ENCODE measurements at places on chromosomes 5 and 9. TPM values are rescaled to one million over a fixed set of nuclear protein-coding genes. Genes with fewer than 3 reads are reported as not detected.

DNA sequence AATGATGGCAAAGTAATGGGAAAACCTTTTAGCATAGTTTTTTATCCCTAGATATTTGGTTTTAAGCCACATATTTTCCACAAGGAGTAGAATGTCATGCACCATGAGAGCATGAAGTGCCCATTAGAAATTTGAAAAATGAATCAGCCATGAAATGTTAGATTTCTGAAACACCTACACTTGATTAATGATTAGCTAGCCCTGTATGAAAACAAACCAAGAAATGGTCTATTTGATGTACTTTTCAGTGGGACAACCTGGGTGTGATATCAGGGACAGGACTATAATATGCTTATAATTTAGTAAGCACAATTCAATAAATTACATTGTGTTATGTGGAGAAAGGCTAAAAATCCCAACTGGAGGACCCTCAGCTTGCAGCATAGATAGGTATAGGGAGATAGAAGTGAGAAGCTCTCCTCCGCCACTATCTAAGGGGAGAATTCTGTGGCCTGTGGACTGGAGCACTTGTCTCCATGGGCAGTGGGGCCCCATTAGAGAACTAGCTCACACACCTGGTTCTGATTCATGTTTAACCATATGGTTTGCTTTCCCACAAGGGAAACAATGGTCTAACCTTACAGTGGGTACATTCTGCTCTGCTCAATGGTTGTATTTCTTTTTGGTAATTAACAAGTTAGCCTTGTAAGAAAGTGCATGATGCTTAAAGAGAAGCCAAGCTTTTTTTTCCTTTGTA lies 35.2 kb downstream of the NUP214 start:
- no peak for DNase-seq

GRCh38 chr9:89811356-89811755 lies 206.5 kb downstream of the GADD45G start:
- DNase-seq: no peak

DNA sequence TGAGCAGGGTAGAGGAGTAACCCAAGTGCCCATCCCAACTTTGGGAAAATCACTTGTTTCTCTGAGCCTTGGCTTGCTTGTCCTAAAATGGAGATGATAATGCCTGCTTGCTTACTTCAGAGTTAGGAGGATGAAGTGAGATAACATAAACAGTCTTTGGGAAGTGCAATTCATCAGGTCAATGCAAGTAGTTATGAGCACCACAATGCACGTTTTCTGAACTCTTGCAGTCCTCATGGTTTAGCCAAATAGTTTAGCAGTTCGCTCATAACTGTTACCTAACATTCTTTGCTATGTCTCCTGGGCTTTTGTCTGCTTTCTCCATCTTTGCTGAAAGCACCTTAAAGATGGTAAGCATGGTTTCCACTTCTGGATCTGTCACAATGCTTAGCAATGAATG lies 270.0 kb downstream of the ADAMTSL1 start:
- no peak for DNase-seq

DNA sequence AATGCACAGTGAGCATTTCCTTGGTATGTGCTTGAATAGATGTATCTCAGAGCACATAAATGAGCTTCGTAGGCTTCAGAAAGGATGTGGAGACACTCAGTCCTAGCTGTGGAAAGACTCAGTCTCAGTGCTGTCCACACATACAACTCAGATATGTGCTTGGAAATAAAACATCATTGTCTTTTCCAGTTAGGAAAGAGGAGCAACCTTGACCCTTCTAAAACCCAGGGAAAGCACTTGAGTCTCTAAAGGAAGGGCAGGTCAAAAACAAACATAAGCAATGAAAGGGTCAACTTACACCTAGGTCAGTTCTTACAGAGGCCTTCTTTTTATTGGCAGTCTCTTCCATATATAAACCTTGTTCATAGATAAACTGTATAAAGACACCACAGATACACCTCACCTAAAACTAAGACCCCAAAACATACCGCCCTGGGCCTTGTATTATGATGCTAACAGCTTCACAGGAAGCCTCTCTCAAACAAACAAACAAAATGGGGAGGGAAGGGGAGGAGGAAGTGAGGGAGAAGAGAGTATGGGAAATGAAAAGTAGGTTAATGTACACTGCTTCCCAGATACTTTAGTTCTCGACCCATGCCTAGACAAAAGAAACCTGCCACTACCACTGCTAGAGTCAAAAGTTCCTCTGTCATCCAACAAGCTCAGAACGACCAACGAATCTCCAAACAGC lies 114.4 kb downstream of the UBAP2 start:
- DNase-seq: no peak

DNA sequence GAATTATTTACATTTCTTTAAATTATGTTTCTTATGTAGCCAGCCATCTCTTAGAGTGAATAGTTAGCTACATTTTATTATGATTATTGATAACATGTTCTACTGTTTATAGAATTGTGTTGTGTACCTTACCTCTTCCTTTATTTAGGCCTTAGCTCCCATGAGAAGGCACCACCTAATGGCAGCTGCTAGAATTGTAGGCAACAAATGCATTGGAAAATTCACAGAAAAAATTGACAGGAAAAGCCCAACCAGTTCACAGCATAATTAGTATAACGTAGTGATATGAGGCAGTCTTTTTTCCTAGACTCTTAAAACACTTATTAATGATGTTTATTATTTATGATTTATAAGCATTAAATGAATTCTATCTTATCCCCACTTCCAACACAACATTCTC lies 175.8 kb downstream of the WDR70 start:
- no peak for DNase-seq

DNA sequence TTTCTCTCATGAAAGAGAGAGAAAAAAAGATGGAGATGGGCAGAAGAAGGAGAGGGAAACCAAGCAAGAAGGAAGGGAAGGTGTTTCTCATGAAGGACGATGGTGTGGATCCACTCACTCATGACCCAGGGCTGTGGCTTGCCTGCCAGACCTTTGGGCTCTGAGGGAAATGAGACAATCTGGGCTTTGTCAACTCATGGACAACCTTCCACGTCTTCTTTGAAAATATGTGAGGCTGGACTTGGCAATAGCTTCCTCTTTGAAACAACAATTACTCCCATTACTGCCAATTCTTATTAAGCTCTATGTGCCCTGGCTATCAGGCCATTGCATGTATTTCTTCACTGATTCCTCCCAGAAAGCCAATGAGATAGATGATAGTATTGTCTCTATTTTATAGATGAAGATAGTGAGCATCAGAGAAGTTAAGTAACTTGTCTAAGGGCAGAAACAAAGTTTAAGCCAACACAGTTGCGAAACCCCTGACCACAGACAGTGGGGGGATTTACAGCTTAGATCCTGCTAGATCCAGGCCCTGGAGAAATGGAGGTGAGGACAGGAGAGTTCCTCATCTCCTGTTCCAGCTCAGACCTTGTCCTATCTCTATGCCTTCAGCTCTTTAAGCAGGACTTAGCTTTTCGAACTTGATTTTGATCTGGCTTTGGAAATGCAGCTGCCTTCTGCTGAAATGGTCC lies 132.4 kb downstream of the GCNT1 start:
- DNase-seq: no peak

- DNase-seq: no peak
These were observed 441.9 kb downstream of the PLK2 start for GRCh38 chr5:58018016-58018415.

GRCh38 chr5:36768450-36768849 lies 108.1 kb upstream of the NIPBL start:
- DNase-seq: no peak

GRCh38 chr5:158942217-158942616 lies 157.5 kb downstream of the EBF1 start:
- no peak for DNase-seq

DNA sequence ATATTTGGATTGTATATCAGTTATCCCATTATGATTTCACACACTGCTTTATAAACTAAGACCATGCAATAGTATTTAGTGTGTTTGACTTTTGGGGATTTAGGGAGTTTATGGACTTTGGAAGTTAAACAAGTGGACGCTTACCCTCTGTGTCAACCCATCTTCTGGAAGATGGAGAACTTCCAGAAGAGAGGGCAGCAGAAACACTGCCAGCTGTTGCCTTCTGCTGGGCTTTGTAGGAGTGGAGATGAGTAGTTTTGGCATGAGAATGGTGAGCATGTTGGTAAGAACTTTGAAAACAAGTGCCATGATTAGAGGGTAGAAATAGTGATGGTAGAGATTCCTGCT lies 2.2 kb downstream of the DNAJC25 start:
- no peak for DNase-seq

GRCh38 chr9:135088979-135089847 lies 1.7 kb downstream of the OLFM1 start:
- no peak for DNase-seq

DNA sequence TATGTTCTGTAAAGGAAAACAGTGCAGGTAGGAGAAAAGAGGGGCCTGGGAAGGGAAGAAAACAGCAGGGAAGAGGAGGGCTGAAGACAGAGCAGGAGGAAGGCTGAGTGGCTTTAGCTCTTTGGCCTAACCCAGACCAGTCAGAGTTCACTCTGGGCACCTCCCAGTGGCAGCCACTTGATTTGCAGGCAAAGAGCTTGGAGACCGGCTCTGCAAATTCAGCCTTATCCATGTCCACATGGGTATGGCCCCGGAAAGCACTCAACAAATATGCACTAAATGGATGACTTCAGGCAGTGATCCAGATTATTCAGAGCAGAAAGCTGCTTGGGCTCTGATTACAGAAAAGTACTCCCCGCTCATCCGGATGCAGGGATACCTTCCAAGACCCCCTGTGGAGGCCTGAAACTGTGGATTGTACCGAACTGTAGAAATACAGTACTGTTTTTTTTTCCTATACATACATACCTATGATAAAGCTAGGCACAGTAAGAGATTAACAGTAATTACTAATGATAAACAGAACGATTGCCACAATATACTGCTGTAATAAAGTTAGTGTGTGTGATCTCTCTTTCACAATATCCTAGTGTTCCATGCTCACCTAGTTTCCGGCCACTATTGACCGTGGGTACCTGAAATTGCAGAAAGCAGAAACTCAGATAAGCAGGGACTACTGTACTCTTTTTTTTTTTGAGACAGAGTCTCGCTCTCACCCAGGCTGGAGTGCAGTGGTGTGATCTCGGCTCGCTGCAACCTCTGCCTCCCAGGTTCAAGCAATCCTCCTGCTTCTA lies 4.6 kb upstream of the RNU6ATAC start:
- no peak for DNase-seq

GRCh38 chr5:141683596-141684141 lies 1.6 kb upstream of the ARAP3 start:
- no peak for DNase-seq

DNA sequence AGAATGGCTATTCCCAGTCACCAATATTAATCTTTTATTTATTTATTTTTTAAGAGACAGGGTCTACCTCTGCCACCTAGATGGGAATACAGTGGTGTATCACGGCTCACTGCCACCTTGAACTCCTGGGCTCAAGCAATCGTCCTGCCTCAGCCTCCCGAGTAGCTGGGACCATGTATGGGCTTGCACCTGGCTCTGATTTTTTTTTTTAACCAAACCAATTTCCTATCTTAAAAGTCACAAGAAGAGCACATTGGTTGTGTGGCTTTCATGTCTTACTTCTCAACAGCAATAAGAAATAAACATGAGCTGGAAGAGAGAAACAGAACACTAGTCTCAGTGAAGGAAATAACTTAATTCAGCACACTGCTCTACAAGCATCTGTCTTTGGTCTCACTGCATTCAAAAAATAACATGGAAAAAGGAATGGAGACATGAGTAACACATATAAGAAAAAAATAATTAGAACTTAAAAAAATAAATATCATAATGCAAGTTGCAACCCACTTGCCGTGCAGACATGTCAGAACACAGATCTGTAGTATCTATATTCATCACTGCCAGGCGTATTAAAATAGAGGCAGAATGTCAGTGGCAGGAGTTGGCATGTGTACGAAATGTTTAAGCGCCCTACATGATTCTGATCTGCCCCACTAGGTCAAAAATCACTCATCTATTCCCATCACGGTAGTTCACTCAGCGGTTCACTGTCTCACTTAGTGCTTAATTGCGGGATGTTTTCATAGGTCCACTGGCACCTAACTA lies 66.4 kb downstream of the EFNA5 start:
- no peak for DNase-seq

GRCh38 chr5:79030663-79031484 lies 38.6 kb downstream of the DMGDH start:
- DNase-seq: no peak

- no peak for DNase-seq
These were observed 6.3 kb downstream of the SLC25A51 start for GRCh38 chr9:37897665-37898064.

- no peak for DNase-seq
These were observed 155.8 kb downstream of the MYO10 start for GRCh38 chr5:16780325-16780724.

DNA sequence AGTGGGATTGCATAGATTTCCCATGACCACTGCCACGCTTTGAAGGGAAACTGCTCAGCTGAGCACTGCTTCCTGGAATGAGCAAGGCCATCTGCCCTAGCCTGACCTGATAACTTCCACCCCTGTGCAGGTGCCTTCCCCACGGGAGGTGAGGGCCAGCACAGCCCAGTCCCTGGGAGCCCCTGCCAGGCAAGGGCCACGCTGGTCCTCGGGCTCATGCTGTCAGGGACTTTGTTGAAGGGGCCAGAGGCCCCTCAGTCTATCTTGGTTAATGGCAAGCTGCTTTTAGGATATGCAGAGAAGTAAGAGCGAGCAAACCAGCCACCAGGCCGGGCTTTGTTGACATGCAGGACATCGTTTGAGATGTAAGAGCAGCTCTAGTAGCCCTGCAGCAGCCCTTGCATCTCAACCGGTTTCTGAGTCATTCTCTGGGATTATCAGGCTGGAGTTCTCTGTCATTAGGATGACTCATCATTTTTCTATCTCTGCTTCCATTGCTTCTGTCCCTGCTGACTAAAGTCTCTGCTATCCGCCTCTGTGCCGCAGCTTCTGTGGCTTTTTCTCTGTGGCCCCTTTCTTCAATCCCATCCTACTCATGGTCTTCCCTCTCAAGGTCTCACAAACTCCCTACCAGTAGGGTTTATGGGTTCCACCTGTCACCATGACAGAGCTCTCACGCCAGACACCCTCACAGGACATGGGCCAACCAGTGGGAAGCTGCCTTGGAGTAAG lies 30.6 kb upstream of the IQGAP2 start:
- no peak for DNase-seq

GRCh38 chr9:94872083-94872833 lies 145.8 kb downstream of the AOPEP start:
- no peak for DNase-seq

- no peak for DNase-seq
These were observed 511.2 kb downstream of the SEMA5A start for GRCh38 chr5:9034649-9035048.

GRXCR2 gene
- total RNA-seq: not detected

ACSL6 gene
- total RNA-seq: 3.3 TPM

UBQLN1 gene
- 88.0 TPM for total RNA-seq

SNCAIP gene
- total RNA-seq: 8.1 TPM

CD72 gene
- 5.5 TPM for total RNA-seq

MAMDC2 gene
- total RNA-seq: 18.5 TPM

AK8 gene
- total RNA-seq: 1.6 TPM

IL5 gene
- total RNA-seq: not detected

PALM2AKAP2 gene
- 19.7 TPM for total RNA-seq
